ENCODE measurements at places on chromosomes 12 and 14.

GRCh38 chr14:73784181-73784987 is 67.2 kb upstream of the PTGR2 start:
- DNase-seq: no peak

DNA sequence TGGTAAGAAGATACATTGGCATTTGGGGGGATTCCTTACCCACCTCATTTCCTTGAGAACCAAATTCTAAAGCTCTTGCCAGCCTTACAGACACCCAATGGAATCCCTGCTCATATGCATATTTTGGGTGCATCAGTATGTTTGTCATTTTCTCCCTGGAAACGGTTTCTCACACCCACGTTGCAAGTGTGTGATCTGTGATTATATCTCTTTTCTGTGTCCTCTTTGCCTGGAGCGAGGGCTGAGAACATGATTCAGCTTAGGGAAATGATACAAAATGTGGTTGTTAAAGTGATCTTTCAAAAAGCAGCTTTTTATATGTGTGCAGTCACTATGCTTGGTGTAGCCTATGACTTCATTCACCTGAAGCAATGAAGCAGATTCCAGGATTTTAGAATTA is 52.0 kb downstream of the KCNMB4 start:
- no peak for DNase-seq

DNA sequence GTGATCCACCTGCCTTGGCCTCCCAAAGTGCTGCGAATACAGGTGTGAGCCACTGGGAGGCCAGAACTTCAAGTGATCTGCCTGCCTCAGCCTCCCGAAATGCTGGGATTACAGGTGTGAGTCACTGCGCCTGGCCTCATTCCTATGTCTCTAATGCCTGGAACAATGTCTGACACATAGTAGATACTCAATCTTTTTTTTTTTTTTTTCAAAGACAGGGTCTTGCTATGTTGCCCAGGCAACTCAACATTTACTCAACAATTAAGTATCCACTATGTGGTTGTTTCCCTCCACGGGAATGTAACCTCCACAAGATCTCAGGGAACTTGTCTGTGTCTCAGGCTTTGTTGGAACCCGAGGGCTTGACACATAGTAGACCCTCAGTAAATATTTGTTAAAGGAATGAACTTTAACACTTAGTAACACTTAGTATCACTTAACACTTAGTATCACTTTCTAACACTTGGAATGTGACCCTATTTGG is 3.0 kb upstream of the TMEM120B start:
- DNase-seq: no peak

- DNase-seq: peak; percentile 66
Measured at GRCh38 chr12:54390668-54391551, 6.4 kb upstream of the ZNF385A start.

DNA sequence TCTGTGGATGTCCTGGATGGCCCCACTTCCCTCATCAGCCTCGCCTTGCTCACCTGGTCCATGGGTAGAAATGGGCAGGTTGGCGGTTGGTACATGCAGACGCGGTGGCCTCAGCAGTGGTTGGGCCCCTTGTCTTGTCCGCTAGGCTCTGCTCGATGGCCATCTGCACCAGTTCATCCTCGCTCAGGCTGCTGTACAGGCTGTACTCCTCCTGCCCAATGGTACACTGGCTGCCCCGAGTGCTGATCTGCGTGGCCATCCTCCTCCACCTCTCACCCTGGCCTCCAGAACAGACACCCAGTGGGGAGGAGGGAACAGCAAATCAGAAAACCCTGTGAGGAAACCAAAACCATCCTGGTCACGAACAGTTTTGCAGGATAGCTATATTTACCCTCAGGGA is 12.1 kb downstream of the ASB2 start:
- DNase-seq: no peak

DNA sequence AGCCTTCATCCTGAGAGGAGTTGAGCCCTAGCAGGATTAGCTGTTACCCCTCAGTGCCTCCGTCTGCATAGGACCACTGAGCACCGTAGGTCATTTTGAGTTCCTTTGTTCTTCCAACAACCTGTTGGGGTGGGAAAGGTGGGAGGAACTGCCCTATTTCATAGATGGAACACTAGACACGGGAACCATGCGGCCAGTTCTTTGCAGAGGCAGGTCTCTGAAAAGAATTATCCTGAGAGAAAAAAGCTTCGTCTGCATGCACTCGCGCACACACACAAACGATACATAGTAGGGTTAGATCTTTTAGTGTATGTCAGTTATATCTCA is 28.5 kb downstream of the TRAFD1 start:
- no peak for DNase-seq

GRCh38 chr12:66594688-66595087 is 84.2 kb downstream of the GRIP1 start:
- no peak for DNase-seq

- no peak for DNase-seq
Measured at GRCh38 chr14:100645982-100646314, 58.7 kb upstream of the BEGAIN start.

- no peak for DNase-seq
Measured at GRCh38 chr12:19205120-19205519, 75.6 kb downstream of the PLEKHA5 start.

- no peak for DNase-seq
Measured at GRCh38 chr14:78933166-78933565, 763.0 kb downstream of the NRXN3 start.

DNA sequence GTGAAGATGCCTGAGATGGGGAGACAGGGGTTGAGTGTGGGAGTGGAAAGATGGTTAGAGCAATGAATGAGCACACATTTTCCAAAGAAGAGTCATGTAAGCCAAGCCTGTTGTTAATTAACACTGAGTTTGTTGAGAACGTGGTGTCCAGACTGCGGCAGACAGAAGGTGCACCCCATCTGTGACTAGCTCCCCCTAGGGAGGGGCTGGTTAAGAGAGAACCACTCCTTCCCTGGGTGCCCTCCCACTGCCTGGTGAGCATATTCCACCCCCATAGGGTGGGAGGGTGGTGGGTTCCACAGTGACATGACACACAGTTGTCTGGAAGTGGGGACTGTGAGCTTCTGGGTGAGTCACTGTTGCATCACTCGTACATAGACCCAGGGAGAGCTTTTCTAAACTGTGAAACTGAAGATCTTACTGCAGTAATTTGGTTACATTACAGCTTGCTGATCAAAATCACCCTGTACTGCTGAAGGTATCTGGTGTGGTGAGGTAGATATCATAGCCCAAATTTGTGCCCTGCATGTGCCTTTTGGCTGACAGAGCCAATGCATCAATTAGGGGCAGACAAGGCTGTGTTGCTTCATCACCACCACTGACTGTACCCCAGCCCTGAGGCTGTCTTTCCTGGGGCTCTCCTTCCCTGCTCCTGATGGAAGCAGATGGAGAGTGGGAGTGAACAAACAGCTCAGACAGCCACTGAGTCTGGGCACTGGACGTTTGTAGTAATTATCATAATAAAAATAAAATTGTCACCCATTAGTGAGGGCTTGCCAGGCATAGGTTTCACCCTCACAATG is 150.9 kb downstream of the EMP1 start:
- DNase-seq: no peak

DNA sequence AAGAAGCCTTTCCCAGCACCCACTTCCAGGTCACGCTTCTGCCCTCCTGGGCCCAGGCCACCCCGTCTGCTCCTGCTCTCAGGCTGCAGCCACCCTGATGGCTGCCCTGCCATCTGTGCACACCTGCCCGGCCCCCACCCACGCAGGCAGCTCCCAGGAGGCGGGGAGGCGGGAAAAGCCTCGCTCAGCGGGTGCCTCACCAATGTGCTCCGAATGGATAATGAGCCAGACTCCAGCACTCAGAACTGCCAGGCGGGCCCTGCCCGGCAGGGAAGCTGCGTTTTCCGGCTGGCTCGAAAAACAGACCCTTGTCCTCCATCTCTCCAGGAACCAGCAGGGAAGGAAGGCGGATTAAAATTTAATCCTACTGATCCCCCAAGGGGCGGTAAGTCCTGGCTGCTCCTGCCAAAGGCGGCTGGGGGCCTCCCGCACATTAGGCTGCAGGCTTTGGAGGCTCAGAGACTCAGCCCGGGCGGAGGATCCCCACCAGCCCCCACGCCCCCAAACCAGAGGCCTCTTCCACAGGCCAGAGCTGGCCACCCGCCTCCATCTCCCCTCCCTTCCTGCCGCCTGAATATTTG is 104.0 kb downstream of the NCOR2 start:
- no peak for DNase-seq

- DNase-seq: no peak
Measured at GRCh38 chr12:131311764-131312163, 358.1 kb downstream of the ADGRD1 start.

DNA sequence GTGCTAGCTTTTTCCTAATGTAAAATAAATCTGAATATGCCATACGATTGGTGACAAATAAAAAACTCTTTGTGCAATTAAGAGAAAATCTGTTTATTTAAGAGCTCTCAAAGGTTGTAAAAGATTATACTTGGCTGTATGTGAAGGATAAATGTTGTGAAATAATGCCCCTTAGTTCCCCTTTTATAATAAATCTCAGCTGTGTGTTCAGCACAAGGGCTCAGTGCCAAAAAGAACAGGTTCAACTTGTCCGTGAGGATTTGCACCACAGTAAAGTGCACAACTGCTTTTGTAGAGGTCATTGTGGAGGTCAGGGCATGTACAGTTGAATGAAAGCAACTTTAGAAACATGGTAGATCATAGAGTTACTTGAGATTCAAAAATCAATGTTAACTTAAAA is 118.6 kb downstream of the TRMT5 start:
- no peak for DNase-seq

GRCh38 chr12:47100160-47100559 is 20.4 kb upstream of the AMIGO2 start:
- no peak for DNase-seq

- DNase-seq: no peak
Measured at GRCh38 chr14:31877255-31877798, 199.8 kb upstream of the ARHGAP5 start.

GRCh38 chr12:54027442-54027786 is 826 bp upstream of the HOXC6 start:
- no peak for DNase-seq

GRCh38 chr12:64181430-64182291 is 40.4 kb downstream of the KICS2 start:
- no peak for DNase-seq

GRCh38 chr12:78330131-78330530 is 499.4 kb downstream of the NAV3 start:
- DNase-seq: no peak

DNA sequence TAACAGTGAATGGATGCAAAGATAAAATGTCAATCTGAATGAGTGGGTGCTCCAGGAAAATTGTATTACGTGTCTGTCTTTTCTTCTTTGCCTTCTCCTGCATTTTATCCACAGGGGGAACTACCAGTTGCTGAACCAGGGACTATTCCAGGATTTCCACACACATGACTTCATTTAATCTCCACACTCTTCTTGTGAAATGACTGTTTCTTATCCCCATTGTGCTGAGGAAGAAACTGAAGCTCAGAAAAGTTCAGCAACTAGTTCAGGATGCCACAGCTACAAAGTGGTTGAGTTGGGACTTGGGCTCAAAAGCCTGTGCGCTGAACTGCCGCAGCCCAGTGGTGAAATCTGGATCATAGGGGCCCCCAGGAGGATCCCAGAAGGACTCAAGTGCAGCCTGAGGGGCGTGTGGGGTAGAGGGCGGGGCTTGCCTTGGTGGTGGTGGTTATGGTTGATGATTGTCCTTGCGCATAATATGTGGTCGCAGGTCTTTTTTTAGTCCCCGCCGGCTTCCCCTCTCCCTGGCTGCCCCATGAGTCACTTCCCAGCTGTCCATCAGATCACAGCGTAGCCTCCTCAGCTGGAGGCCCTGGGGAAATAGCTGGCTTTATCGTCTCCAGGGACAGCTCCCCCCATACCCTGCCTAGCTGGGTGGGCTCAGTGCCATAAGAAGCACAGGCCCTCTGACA is 235.2 kb upstream of the CRY1 start:
- DNase-seq: no peak

GRCh38 chr14:90499121-90499520 is 102.3 kb downstream of the CALM1 start:
- DNase-seq: no peak

GRCh38 chr12:84738481-84738972 is 174.1 kb downstream of the SLC6A15 start:
- no peak for DNase-seq

GRCh38 chr12:6553051-6553868 is 2.6 kb downstream of the IFFO1 start:
- no peak for DNase-seq
